ENCODE measurements at places on chromosomes 5 and 9. TPM values are rescaled to one million over a fixed set of nuclear protein-coding genes. Genes with fewer than 3 reads are reported as not detected.

DNA sequence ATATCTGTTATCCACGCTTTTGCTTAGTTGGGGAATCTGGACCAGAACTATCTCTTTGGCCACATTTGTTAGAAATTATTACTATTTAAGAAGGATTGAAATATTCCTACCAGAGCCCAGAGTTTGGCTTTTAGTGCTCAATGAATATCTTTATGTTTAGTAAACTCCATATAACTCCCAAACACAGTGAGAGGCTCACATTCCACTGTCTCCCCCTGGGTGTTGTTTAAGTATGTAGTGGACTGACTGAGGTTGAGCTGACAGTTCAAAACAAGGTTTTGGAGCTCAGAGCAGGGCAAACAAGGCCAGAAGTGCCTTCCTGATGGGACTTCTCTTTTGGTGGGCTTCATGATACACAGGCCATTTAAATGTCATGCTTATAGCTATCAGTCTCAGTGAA lies 216.0 kb downstream of the SMARCA2 start:
- DNase-seq = no peak
- H3K27ac ChIP-seq = no peak overlapping the region
- H3K36me3 ChIP-seq = no peaks in the 10 kb centered on the region
- H3K27me3 ChIP-seq = no peaks in the 10 kb centered on the region
- H3K4me1 ChIP-seq = peaks cover 5% of the 10 kb centered on the region

DNA sequence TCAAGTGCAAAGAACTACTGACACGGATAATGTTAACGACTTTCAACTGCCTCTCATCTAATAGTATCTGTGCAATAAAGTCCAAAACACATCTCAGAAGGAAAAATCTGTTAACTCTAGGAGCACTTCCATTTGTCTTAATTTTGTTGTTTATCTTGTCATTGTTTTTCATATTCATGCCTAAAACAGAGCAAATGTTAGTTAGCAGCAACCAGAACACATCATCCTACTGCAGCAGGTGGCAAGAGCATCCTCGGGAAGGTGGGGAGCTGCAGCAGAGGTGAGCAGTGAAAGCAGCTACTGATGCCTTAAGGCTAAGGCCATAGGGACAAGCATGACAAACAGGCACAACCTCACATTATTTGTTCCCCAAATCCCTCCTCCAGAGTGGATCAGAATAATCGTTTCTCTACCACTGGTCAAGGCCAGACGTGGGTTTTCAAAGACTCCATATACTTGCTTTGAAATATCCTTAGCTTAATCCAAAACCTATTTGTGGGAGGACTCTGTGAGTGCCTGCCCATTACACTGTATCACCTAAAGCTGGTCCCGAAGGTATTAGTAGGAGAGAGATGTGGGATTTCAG lies 1.0 kb downstream of the HMGCS1 start:
- H3K4me1 ChIP-seq = peaks cover 90% of the 10 kb centered on the region
- H3K4me3 ChIP-seq = peak overlapping the region; percentile 98
- peak overlapping the region; percentile 74 for H3K27ac ChIP-seq
- no peaks in the 10 kb centered on the region for H3K27me3 ChIP-seq
- H3K36me3 ChIP-seq = peaks cover 23% of the 10 kb centered on the region

DNA sequence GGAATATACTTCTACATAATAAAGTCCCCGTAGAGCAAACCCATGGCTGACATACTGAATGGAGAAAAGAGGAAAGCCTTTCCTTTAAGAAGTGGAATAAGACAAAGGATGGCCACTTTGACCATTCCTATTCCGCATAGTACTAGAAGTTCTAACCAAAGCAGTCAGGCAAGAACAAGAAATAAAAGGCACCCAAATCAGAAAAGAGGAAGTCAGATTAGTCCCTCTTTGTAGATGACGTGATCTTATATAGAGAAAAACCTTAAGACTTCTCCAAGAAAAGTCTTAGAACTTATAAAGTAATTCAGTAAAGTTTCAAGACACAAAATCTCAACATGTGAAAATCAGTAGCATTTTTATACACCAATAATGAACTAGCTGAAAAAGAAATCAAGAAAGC lies 133.9 kb downstream of the GIN1 start:
- no peaks in the 10 kb centered on the region for H3K27me3 ChIP-seq
- H3K36me3 ChIP-seq = peaks cover 6% of the 10 kb centered on the region
- no peak overlapping the region for H3K4me3 ChIP-seq

DNA sequence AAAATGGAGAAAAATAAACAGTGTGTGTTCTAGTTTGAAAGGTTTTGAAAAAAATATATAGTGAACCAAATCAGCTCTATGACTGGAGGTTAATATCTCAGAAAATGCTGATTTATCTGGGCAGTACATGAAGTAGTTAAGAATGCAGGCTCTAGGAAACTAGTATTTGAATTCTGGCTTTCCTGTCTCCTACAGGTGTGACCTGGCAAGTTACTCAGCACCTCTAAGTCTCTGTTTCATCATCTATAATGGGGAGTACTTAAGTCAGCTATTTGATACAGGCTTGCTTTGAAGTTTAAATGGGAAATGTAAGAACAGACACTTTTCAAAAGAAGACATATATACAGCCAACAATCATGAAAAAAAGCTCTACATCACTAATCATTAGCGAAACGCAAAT lies 5.2 kb downstream of the GRAMD2B start:
- H3K27ac ChIP-seq = no peak overlapping the region
- DNase-seq = no peak
- no peak overlapping the region for H3K4me3 ChIP-seq
- no peaks in the 10 kb centered on the region for H3K27me3 ChIP-seq
- peaks cover 34% of the 10 kb centered on the region for H3K4me1 ChIP-seq

GRCh38 chr9:137244486-137245449 lies 3.7 kb downstream of the TUBB4B start:
- peak; percentile 29 for DNase-seq
- H3K4me3 ChIP-seq = no peak overlapping the region
- no peaks in the 10 kb centered on the region for H3K27me3 ChIP-seq
- peak overlapping the region; percentile 54 for H3K27ac ChIP-seq
- H3K4me1 ChIP-seq = peaks cover 24% of the 10 kb centered on the region

GRCh38 chr9:92669527-92669889 lies 423 bp downstream of the IPPK start:
- H3K4me3 ChIP-seq = peak overlapping the region; percentile 84
- H3K4me1 ChIP-seq = peaks cover 49% of the 10 kb centered on the region
- H3K27ac ChIP-seq = no peak overlapping the region
- no peaks in the 10 kb centered on the region for H3K27me3 ChIP-seq

GRCh38 chr5:151108566-151108965 lies 27.7 kb upstream of the TNIP1 start:
- no peak for DNase-seq
- no peak overlapping the region for H3K4me3 ChIP-seq
- H3K27me3 ChIP-seq = no peaks in the 10 kb centered on the region
- no peaks in the 10 kb centered on the region for H3K4me1 ChIP-seq
- H3K36me3 ChIP-seq = peaks cover 16% of the 10 kb centered on the region

- no peak overlapping the region for H3K27ac ChIP-seq
Measured at GRCh38 chr5:52922384-52922783, 66.8 kb upstream of the ITGA2 start.

- H3K4me3 ChIP-seq = no peak overlapping the region
- no peak overlapping the region for H3K27ac ChIP-seq
- no peaks in the 10 kb centered on the region for H3K27me3 ChIP-seq
- DNase-seq = no peak
- H3K4me1 ChIP-seq = no peaks in the 10 kb centered on the region
Measured at GRCh38 chr5:165031371-165031770, 1526.0 kb downstream of the MAT2B start.

GRCh38 chr5:142120247-142120935 lies 11.8 kb downstream of the NDFIP1 start:
- peak overlapping the region; percentile 68 for H3K4me3 ChIP-seq
- H3K27me3 ChIP-seq = no peaks in the 10 kb centered on the region
- DNase-seq = no peak
- H3K27ac ChIP-seq = peak overlapping the region; percentile 47
- peaks cover 22% of the 10 kb centered on the region for H3K36me3 ChIP-seq

DNA sequence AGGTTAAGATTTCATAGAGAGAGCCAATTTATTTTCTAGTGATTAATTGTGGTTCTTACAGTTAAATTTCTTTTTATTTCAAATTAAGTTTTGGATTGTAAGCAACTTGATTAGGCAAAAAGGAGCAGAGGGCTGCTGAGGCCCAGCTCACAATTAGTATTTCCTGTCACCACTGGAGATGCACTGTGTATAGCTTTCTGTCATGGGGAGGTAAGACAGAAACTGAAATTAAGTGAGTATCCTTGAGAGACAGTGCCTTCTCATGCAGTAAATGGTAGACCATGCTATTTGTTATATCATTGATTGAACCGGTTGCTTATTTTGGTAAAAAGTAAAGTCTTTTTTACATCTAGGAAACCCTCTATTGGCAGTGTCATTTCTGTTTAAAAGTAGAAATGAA lies 190.7 kb downstream of the CCDC171 start:
- H3K4me3 ChIP-seq = no peak overlapping the region
- peaks cover 4% of the 10 kb centered on the region for H3K36me3 ChIP-seq
- DNase-seq = no peak
- no peaks in the 10 kb centered on the region for H3K27me3 ChIP-seq

DNA sequence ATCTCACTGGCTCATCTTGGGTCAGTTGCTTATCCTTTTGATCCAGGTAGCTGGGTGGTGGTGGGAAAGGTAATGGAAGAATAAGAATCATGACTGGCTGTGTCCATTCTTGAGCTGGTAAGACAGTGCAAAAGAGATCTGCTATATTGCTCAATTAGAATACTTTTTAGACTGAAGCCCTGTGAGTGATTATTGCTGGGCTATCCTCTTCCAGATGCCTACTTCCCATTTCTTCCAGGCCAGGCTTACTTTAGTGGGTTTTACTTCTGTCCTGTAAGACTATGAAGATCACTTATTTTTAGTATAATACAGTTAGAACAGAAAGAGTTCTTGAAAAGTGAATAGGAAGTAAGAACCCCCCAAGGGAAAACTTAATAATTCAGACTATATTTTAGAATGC lies 7.2 kb downstream of the MARCHF6 start:
- no peak overlapping the region for H3K4me3 ChIP-seq
- H3K36me3 ChIP-seq = peaks cover 7% of the 10 kb centered on the region

DNA sequence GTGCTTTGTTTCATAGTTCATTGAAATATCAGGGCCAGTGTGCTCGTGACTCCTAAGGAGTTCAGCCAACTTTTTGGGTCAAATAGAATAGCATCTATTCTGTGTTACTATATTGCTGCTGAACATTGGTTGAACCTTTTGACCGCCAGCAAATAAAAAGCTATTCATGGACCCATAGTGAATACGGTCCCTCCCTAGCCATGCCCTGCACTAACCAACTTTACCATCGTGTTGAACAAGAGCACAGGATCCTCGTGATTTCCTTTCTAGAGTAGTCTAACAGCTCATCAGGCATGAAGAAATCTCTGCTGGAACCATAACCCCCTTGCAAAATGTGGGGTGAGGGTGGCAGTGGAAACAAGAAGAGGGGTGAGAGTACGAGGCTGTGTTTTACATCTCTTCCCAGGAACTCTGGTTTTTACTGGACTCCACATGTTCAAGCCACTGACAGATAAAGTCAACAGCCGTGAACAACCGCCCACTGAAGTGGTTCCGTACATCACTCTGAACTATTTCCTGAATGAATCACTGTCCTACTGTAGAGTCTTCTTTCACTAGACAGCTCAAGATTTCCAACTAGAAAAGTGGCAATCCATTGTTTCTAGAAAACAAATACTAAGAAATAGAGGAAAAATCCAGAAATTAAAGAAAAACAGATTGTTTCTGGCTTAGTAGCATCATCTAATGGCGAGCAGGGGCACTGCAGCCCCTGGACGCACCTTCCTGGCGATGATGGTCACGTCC lies 70.1 kb upstream of the SPATA31E1 start:
- H3K27ac ChIP-seq = no peak overlapping the region
- peaks cover 24% of the 10 kb centered on the region for H3K4me1 ChIP-seq
- no peaks in the 10 kb centered on the region for H3K36me3 ChIP-seq
- H3K4me3 ChIP-seq = no peak overlapping the region

GRCh38 chr9:136539427-136540421 lies 6.1 kb downstream of the NOTCH1 start:
- H3K4me3 ChIP-seq = peak overlapping the region; percentile 94
- DNase-seq = peak; percentile 98
- H3K36me3 ChIP-seq = peaks cover 6% of the 10 kb centered on the region
- H3K4me1 ChIP-seq = peaks cover 72% of the 10 kb centered on the region
- H3K27ac ChIP-seq = peak overlapping the region; percentile 99
- no peaks in the 10 kb centered on the region for H3K27me3 ChIP-seq

DNA sequence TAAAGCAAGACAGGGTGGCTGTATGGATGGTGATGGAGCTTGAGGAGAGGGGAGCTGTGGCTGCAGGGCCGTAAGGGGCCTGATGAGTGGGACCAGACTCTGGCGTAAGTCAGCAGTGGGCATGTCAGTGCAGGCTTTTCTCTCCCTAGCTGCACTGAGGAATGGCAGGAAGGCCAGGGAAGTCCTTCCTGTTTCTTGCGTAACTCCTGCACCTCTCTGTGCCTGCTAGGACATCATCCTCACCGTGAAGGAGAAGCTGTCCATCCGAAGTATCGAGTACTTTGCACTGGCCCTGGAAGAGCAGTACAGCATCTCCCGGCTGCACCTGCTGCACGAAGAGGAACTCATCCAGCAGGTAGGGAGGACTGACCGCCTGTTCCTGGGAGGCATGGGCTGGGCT lies 24.1 kb upstream of the TRMT10B start:
- no peaks in the 10 kb centered on the region for H3K36me3 ChIP-seq
- H3K4me1 ChIP-seq = no peaks in the 10 kb centered on the region
- DNase-seq = no peak
- peaks cover 18% of the 10 kb centered on the region for H3K27me3 ChIP-seq
- no peak overlapping the region for H3K27ac ChIP-seq
- H3K4me3 ChIP-seq = no peak overlapping the region

- H3K36me3 ChIP-seq = no peaks in the 10 kb centered on the region
- H3K27ac ChIP-seq = no peak overlapping the region
- peaks cover 7% of the 10 kb centered on the region for H3K27me3 ChIP-seq
- H3K4me3 ChIP-seq = no peak overlapping the region
Measured at GRCh38 chr9:113154471-113154870, 3.7 kb downstream of the SLC31A2 start.

DNA sequence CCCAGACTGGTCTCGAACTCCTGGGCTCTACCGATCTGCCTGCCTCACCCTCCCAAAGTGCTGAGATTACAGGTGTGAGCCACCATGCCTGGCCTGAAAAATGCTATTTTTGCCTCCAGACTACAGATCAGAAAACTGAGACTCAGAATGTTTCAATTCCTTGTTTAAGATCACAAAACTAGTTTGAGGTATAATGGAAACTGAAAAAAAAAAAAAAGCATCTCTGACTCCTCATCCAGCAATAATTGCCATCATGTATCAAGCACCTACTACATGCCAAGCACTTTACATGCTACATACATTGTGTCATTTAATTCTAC lies 35.6 kb downstream of the PLAC8L1 start:
- H3K4me1 ChIP-seq = no peaks in the 10 kb centered on the region
- peaks cover 8% of the 10 kb centered on the region for H3K27me3 ChIP-seq
- no peak for DNase-seq
- H3K4me3 ChIP-seq = no peak overlapping the region
- no peak overlapping the region for H3K27ac ChIP-seq

GRCh38 chr5:32458880-32459495 lies 14.4 kb upstream of the ZFR start:
- no peak overlapping the region for H3K4me3 ChIP-seq
- H3K27ac ChIP-seq = no peak overlapping the region
- H3K4me1 ChIP-seq = peaks cover 17% of the 10 kb centered on the region
- no peaks in the 10 kb centered on the region for H3K27me3 ChIP-seq

GRCh38 chr5:128273736-128274135 lies 190.2 kb downstream of the SLC12A2 start:
- H3K27ac ChIP-seq = no peak overlapping the region
- no peak for DNase-seq
- no peaks in the 10 kb centered on the region for H3K36me3 ChIP-seq
- H3K4me1 ChIP-seq = no peaks in the 10 kb centered on the region

CCL21 gene
- not detected for total RNA-seq

TIFAB gene
- not detected for total RNA-seq

MPDZ gene
- not detected for total RNA-seq

PCDHGA6 gene
- 0.16 TPM for total RNA-seq

PFN3 gene
- not detected for total RNA-seq

IFNA2 gene
- not detected for total RNA-seq

PTPN3 gene
- total RNA-seq = 5.4 TPM
